ENCODE measurements at places on chromosomes 16 and 17.

- DNase-seq, result no peak
These were observed 19.4 kb downstream of the KPNB1 start for GRCh38 chr17:47669081-47669480.

GRCh38 chr17:54839447-54839846, 61.2 kb upstream of the TOM1L1 start:
- DNase-seq, result peak; percentile 97

- DNase-seq, result no peak
These were observed 1.9 kb upstream of the IL4R start for GRCh38 chr16:27311897-27312303.

GRCh38 chr16:48911700-48912099, 301.7 kb upstream of the N4BP1 start:
- peak; percentile 31 for DNase-seq

GRCh38 chr16:50293994-50294855, 27.9 kb downstream of the ADCY7 start:
- DNase-seq, result no peak

DNA sequence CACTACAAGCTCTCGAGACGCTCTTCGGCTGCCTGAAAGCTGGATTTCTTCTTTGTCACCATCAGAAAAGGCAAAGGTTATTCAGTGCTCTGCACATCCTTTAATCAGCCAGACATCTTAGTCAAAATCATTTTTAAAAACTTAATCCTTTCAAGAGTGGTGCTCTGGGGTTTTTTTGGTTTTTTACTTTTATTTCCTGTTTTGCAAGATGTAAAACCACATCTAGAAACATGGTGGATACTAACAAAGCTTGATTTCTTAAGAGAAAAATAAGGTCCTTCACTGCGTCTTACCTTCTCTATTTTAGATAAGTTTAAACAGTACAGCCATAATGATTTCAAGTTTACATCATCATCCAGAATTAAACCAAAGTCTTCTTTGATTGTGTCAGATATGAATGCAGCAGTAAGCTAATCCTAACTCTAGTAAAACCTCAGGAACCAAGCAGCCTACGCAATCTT, 6.3 kb downstream of the ANKRD11 start:
- no peak for DNase-seq

DNA sequence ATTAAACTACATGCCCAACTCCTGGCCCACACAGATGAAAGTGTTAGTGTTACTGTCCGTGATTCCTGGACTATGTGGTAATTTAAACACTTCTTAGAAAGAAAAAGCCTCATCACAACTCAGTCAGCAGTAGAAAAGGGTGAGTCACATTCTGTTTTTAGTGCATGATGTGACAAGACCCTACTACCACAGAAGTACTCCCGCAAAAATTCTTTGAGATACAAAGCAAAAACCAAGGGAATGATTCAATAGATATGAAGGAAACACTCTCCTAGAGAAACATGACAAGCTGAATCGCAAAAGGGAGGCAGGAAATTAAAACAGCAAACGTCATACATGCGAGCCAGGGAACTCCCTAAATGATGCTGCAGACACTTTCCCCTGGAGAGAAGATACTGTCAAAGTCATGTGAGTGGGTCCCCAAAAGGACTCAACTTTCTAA, 14.4 kb downstream of the SNN start:
- no peak for DNase-seq

- no peak for DNase-seq
These were observed 52.7 kb downstream of the BEAN1 start for GRCh38 chr16:66479661-66480264.

- no peak for DNase-seq
These were observed 19.5 kb upstream of the CPHXL start for GRCh38 chr16:75745823-75746222.

GRCh38 chr16:17538927-17539326, 68.2 kb upstream of the XYLT1 start:
- DNase-seq, result no peak

DNA sequence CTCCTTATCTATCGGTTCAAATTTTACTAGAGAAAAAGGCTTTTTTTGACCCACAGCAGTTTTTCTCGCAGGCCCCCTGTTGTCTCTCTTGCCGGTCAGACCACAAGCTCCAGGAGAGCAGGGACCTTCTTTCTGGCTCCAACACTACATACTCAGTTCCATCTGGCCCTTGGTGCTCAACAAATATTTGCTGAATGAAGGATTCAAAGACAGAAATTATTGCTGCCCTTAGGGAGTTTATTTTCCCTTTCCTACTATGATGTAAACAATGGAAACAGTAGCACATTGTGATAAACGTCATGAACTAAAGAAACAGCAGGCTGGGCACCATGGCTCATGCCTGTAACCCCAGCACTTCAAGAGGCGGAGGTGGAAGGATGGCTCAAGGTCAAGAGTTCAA, 59.0 kb upstream of the ATP2A3 start:
- no peak for DNase-seq

GRCh38 chr16:47060596-47060995, 83.1 kb downstream of the NETO2 start:
- no peak for DNase-seq

GRCh38 chr16:13390093-13390985, 488.9 kb downstream of the SHISA9 start:
- no peak for DNase-seq

DNA sequence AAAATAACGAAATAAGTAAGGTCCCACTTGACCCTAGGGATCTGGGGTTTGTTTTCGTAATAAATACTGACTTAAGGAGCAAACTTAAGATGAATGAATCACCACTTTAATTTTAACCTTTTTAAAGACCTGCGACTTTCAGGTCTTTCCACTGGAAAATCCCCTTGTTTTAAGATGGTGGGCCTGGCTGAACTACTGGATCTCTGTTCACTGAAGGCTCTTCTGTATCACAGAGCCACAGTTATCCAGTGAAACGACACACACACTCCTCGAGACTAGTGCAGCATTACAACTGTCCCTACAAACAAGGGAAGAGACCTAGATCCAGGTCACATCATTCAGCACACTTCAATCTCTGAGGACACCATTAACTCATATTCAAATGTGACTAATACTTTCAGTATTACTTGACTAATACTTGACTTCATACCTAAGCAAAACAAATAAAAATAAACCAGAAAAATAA, 299.0 kb downstream of the CEP112 start:
- DNase-seq, result no peak

DNA sequence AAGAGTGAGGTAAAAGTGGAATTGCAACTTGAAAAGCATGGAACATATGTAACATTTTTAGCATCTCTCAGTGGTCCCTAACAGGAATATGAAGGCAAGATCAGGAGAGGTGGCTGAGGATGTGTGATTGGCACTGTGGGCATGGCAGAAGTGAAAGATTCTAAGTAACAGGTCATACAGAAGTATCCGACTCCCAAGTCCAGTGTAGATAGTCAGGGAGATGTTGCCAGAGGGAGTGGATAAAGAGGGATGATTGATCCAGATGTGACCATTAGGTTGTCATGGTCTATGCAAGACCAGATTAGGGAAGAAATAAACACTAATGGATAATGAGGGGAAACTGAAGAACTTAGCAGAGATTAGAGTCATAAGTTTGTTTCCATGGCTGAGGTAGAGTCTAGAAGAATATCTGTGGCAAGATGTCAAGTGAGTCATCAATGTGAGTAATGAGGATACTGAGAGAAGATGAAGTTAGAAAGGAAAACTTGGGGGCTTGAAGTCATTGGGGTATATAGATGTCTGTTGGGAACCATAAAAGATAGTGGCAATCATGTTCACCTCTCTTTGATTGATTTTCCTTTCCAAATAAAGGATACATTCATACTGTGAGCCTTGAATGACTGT, 23.9 kb upstream of the CAPNS2 start:
- DNase-seq, result no peak

DNA sequence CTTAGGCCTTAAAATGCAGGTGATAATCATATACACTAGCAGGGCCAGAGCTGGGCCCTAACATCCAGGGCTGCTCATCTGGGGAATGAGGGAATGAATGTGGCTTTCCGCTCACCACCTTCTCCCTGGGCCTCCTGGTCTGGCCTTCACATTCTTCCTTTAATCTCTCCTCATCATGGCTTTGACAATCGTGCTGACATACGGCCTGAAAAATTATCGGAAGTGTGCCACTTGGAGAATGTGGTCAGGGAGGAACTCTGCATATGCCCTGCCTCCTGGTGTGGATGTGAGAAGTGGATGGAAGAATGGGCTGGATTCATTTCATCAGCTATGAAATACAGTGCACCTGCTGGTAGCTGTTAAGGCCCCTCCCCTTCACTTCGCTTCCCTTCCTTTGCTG, 2.4 kb downstream of the WSCD1 start:
- no peak for DNase-seq

GRCh38 chr16:54952195-54952594, 21.5 kb downstream of the IRX5 start:
- no peak for DNase-seq

DNA sequence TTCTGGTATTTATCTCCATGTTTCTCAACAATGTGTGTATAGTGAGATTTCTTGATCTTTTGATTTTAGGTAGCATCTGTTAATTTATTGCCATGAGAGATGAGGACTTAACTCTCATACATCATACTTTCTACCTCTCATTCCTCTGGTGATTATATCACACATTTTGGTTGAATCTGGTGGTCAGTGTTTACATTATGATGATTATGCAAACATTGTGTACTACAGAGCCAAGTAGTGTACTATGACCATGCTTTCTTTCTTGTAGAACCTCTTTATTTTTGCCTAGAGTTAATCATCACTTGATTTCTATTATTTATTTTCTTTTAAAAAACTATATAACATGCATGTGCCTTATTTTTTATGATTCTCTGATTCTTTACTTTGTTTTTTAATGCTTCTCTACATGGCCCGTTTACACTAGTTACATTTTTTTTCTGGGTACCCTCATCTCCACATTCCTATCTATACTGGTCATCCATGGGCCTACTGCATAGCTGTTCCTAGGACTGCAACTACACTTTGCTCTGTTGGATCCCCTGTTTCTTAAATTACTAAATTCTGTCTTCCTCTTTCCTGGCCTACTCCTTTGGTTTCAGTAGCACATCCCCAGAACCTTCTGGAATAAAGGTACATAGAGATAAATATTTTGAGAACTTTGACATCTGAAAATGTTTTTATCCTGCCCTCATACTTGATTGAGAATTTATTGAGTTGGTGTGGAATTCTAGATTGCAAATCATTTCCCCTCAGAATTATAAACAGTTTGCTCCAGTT, 63.0 kb upstream of the LRRC37A3 start:
- no peak for DNase-seq

GRCh38 chr17:28369684-28370034, 448 bp downstream of the VTN start:
- DNase-seq, result no peak

- DNase-seq, result no peak
These were observed 43.0 kb upstream of the CDH8 start for GRCh38 chr16:62079236-62079635.

- no peak for DNase-seq
These were observed 545.3 kb downstream of the XYLT1 start for GRCh38 chr16:16925432-16925831.

GRCh38 chr16:20971401-20971800, 70.8 kb downstream of the LYRM1 start:
- no peak for DNase-seq

All from brain (organoid and tissue), 16 donors.